ENCODE measurements at places on chromosomes 3 and 15. TPM values are rescaled to one million over a fixed set of nuclear protein-coding genes. Genes with fewer than 3 reads are reported as not detected.

DNA sequence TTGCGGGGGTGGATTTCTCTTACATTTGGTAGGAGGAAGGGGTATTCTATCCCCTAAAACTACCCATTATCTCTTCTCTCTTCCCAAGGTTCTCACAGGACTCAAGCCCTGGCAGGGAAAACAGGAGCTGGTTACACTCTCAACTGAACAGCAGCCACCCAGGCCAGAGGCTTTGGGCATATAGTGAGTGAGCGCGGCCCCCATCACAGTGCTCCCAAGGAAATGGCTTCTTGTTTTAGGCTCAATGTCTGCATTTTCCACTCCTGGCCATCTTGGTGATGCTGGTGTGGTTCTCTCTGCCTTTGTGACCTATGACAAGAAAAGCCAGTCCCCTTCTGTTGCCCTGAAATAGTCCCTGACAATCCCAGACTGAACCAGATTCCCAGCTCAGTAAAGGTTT is 50.1 kb downstream of the WDR76 start:
- DNase-seq: peak; percentile 72

DNA sequence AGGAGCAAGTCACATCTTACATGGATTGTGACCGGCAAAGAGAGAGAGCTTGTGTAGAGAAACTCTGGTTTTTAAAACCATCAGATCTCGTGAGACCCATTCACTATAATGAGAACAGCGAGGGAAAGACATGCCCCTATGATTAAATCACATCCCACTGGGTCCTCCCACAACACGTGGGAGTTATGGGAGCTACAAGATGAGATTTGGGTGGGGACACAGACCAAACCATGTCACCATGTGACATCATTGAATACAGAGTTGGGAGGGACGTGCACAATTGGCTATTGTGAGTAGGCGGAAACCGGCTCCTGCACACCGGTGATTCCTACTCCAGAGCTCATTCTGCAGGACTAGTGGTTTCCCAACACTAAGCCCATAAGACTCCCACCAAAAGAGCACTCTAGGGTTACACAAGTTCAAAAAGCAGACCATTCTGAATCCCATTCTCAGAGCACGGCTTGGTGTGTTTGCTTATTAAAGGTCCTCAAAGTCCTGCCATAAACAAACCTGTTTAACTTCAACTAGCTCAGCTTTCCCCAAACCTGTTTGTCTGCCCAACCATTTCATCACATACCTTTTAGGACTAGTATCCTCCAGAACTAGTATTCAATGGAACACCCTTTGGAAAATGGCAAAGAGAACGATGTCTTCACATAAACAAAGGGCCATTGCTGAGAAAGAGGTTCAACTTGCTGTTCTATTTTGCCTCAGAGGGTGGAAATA is 167.6 kb downstream of the TLE3 start:
- DNase-seq: no peak

- no peak for DNase-seq
Observed at GRCh38 chr3:52193065-52193464, 4.9 kb upstream of the ALAS1 start.

DNA sequence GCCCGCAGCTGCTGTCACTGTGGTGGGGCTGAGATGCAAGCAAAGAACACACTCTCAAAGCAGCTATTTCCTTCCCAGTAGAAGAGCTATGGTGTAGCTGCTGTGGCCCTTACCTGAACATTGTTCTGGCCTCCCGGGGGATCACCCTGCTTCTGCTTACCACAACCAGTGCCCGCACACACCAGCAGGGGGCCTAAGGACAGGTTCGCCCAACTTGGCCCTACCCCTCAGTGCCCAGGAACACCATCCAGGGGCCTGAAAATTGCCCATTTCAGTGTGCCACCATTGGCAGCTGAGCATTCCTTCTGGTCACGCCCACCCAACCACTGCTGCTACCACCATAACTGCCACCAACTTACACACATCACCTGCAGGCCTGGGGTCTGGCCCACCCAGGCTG is 113.0 kb downstream of the TP63 start:
- no peak for DNase-seq

- no peak for DNase-seq
Observed at GRCh38 chr15:63077952-63078351, 35.4 kb downstream of the TPM1 start.

GRCh38 chr3:164657631-164658030 is 420.7 kb downstream of the SI start:
- DNase-seq: no peak

GRCh38 chr3:53599771-53600170 is 105.4 kb downstream of the CACNA1D start:
- DNase-seq: no peak

DNA sequence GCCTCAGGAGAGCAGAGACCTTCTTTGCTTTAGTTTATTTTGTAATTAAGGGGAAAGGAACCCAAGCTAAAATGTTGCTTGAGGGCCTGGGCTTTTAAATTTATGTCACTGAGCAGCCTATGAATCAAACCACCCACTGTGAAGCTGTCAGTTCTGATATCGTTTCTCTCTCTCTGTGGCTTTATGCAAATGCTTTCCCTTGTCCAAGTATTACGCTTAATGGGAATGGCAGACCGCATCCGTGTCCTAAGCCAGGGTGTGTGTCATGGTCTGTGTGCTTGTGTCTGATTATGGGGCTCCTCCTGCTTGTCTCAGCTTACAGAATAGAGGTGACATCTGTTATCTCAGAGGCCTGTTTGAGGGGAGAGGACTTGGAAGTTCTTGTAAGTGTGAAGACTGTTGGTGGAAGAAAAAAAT is 82.4 kb downstream of the EBLN2 start:
- DNase-seq: no peak

- DNase-seq: peak; percentile 24
Observed at GRCh38 chr3:14489641-14490040, 50.5 kb downstream of the GRIP2 start.

DNA sequence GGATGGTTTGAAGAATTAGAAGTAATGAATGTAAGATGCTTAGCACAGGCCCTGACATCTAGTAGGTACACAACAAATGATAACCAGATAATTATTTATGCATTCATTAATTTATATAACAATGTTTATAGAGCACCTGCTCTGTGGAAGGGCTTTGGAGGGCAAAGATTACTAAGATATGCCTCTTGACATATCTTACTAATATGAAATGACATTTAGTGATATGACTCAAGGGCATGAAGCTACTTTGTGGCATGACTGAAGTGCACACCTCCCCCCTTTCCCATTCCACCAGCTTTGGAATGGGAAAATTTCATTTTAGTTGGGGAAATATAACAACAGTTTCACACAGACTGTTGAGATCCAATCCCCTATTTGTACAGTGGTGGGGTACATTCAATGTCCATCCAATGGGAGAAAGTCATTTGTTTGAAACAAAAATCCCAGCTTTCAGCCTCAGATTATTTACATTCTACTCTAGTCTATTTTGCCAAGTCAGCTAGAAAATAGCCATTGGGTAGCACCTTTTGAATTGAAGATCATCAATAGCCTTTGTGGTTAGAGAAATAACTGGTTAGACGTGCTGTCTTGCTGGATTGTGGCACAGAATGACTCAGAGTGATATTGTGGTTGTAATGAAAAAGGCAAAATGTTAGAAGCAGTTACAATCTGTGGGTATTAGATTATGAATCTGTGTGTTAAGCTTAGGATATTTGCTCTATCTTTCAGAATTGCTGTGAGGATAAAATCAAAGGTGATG is 72.9 kb downstream of the MOBP start:
- no peak for DNase-seq

DNA sequence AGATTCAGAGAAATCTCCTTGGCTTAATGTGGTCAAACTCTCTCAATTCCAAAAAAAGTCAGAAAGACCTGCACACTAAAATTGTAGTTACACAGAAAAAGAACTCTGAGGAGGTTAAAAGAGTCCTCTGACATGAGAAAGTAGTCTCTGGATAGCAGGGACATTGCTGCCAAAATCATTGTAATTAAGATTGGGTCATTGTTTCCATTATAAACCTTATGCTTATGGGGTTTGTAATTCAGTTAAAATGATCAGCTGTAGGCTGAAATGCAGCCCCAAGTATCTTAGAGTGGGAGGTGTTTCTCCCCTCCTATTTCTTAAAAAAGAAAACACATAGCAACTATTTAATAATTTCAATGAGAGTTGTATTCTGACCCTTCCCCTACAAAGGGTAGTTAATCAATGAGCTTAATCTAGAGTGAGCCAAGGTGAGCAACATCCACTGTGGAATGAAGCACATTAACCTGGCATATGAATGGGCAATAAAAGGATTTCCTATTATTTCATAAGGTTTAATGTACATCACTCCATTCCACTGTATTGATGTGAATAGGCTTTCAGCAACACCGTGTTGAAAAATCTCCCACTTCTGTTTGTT is 406.9 kb downstream of the TIGIT start:
- no peak for DNase-seq

GRCh38 chr15:70486451-70487386 is 276.6 kb downstream of the UACA start:
- peak; percentile 87 for DNase-seq

GRCh38 chr3:86890741-86891396 is 100.1 kb downstream of the VGLL3 start:
- DNase-seq: no peak

GRCh38 chr3:169310184-169310939 is 353.1 kb downstream of the MECOM start:
- no peak for DNase-seq

GRCh38 chr3:193310914-193311723 is 67.4 kb downstream of the ATP13A5 start:
- no peak for DNase-seq

DNA sequence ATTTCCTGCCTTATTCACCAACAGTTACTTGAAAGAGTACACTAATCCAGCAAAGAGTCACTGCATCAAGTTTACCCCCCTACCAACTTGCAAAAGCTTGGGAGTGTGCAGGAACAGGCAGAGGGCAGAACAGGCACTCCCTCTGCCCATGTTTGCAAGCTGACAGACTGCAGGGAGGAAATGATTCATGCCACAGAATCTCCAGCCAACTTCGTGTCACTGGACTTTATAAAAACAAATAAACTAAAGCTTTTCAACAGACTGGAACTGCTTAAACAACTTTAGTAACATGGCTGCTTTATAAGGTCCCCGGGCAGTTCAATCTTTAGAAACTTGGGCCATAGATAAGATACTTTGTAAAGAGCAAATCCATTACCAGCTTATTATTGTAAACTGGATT is 129.5 kb downstream of the THRB start:
- no peak for DNase-seq

DNA sequence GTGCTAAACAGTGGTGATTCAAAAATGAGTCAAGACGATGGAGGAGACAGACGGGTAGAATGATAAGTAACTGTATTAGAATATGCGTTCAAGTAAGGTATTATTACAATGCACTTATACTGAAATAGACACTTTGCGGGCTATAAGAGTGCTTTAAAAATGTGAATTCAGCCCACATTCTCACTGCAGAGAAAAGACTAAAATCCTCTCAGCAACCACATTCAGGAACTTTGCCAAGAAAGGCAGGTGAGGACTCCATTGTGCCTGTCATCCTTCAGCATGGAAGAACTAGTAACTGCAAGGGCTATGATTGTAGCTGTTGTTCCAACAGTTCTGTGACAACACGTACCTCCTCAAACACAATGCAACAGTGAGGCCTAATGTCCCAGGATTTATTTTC is 272.0 kb downstream of the RORA start:
- DNase-seq: no peak

- no peak for DNase-seq
Observed at GRCh38 chr3:195774917-195775316, 36.8 kb downstream of the MUC4 start.

DNA sequence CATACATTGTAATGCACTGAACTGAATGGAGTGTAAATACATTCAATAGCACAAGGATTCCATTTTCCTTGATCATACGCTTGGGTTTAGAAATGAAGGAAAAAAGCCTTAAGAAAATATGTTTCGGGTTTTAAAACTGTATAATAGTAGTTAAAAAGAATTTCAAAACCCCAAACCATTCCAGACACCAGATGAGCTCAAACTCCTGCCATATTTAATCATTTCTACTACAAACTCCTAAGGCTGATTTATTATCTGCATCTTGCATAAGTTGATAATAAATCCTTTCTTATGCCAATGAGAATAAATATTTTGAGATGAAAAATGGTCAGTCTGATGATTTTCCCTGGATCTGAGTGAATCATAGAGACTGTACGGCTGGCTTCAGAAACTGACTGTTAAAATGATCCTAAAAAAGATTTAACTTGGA is 51.0 kb downstream of the NR1D2 start:
- DNase-seq: no peak

- no peak for DNase-seq
Observed at GRCh38 chr3:117633207-117633606, 923.6 kb downstream of the TUSC7 start.

DNA sequence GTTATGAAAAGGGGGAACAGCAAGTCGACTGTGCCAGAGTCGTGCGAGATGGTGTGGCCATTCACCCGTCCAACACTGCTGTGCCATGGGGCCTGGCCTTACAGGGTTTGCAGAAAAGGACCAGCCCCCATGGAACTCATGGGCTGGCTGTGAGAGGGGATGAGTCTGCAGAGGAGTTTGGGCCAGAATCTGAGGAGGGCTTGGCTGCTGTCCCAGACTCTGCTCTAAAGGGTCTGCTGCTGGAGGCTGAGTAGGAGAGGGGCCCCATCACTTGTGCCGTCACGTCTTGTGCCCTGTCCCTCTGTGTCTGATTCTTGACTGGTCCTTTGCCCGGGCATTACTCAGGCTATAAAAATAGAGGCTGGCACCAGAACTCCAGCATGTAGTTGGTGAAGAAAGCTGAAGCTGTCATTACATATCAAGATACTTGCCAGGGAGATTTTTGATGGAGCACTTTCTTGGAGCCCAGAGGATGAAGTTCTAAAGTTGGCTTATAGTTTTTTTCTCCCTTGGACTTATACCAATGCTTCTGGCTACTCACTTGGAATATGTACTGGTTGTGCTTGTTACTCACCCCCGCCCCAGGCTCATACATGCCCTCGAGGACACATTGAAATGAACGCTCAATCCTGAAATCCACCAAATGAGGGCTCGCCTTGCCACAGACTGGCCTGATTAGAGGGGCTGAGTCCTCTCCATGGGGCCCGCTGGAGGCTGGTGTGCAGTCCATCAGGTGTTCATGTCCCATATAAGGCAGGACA is 10.2 kb downstream of the PXYLP1 start:
- DNase-seq: no peak

GRCh38 chr3:128322030-128323022 is 144.4 kb downstream of the DNAJB8 start:
- DNase-seq: no peak

- no peak for DNase-seq
Observed at GRCh38 chr15:76381366-76381765, 44.8 kb downstream of the ISL2 start.

GABPB1 gene
- 16.7 TPM for total RNA-seq

CHRNB4 gene
- not detected for total RNA-seq

NEIL1 gene
- 11.7 TPM for total RNA-seq

GADL1 gene
- total RNA-seq: 2.2 TPM

MEF2A gene
- total RNA-seq: 121 TPM

CFAP100 gene
- total RNA-seq: not detected

RPL29 gene
- total RNA-seq: 657 TPM

PRTG gene
- total RNA-seq: 1.0 TPM

SV2B gene
- 3.4 TPM for total RNA-seq

SH3GL3 gene
- 0.29 TPM for total RNA-seq

P2RY1 gene
- 4.1 TPM for total RNA-seq

Data from posterior vena cava (tissue), 2 donors.